ENCODE measurements at places on chromosomes 3 and 15. TPM values are rescaled to one million over a fixed set of nuclear protein-coding genes. Genes with fewer than 3 reads are reported as not detected.

DNA sequence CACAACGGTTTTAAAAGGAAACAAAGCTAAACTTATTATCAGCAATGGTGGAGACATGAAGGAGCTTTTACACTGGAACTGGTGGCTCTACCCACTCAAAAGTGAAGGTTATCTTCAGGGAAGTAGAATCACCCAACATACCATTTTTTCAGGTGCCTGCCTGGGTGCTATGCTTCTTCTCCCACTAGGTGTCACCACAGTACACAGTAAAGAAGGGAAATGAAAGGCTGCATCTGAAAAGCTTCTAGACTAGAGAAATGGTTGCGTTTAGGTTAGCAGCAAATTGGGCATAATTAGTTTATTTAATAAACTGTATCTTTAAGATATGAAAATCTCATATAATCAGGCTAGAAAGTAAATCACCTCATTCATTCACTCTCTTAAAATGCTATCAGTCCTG, 47.0 kb upstream of the SELENOK start:
- no peak for DNase-seq

DNA sequence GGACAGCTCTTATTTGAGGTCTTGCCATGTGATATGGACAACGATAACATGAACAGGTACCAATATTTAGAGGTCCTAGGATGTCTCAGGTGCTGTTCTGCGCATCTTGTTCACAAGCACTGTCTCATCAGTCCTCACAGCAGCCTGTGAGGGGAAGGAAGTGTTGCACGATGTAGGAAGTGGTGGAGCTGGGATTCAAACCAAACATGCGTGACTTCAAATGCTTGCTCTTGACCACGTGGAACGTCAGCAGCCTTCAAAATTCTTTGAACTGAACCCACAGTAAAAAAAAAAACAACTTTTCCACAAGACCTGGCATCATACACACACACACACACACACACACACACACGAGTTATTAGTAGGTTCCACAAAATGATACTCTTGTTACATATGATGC, 153.4 kb upstream of the SMAD3 start:
- no peak for DNase-seq

The ASB14 gene
- not detected for total RNA-seq

- no peak for DNase-seq
These were observed 64.8 kb upstream of the SATB1 start for GRCh38 chr3:18489939-18490338.

- no peak for DNase-seq
These were observed 66.6 kb downstream of the ARIH1 start for GRCh38 chr15:72540606-72541237.

DNA sequence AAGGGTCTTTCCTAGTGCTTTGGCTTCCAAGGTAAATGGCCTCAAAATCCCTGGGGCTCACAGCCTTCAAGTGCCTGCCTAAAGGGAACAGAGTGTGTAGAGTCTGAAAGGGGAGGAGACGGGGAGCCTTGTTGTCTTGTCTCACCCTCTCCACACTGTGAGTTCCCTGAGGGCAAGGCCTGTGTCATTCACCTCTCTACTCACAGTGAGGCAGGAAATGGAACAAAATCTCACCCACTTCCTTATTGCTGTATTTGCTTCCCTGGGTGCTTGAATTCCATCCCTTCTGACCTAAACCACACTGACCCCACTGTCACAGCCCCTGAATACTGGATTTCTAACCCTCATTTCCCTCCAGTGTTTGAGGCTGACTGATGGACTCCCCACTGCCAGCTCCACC, 197.5 kb downstream of the EPHB1 start:
- DNase-seq: no peak

DNA sequence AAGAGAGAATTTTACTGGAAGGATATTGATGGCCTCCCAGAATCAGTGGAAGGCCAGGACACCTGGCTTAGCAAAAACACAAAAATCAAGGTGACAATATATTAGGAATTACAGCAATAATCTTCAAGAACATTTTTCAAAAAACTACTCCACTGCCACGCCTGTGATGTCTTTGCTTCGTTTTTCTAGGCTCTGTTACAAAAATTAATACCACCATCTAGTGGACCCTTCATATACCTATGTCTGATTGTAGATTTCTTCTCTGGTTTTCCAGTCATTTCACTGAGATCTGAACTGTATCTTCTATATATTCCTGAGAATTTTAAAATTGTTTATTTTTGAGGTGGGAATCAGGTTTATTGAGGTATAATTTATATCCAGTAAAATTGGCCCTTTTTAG, 5.6 kb upstream of the SLC33A1 start:
- DNase-seq: no peak

The CFAP44 gene
- total RNA-seq: 1.6 TPM

DNA sequence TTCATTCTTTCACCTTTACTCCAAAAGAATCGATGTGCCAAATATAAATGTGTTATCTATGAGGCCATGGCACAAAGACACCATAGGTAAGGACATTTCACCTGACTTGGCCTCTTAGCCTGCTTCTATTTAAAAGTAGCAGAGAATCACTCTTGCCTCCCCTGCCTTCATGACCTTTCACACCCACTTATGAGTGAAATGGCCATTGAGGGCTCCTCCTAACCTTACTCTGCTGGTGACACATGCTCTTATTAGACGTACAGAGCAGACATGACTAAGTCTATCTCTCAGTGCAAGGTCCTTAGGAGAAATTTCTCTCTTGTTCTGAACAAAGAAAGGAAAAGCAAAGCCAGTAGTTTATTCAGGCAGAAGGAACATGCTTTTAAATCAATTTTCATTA, 150.7 kb downstream of the LRTM1 start:
- DNase-seq: no peak

The TMEM212 gene
- not detected for total RNA-seq

DNA sequence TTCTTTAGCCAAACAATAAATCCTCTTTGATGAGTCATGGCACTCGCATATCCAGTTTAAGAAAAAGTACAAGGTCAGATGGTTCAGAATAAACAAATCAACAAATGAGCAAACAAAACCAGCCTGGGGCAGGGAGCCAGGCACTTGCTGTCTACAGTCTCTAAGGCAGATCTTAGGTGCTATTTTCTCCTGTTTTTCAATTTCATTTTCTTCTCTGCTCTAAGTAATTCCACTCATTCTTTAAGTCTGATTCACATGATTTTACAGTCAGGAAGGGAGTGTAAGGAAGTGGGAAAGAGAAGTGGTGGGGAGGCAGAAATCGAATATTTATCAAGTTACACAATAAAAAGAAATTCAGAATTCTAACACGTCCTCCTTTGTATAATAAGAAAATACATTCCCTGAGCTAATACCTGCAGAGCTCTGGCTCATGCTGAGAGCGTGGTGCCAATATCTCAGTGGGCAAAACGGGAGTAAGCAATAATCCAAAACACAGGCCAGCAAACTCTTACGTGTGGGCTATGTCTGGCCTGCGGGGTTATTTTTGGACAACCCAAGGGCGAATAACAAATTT, 298.6 kb downstream of the ADAMTS17 start:
- no peak for DNase-seq

DNA sequence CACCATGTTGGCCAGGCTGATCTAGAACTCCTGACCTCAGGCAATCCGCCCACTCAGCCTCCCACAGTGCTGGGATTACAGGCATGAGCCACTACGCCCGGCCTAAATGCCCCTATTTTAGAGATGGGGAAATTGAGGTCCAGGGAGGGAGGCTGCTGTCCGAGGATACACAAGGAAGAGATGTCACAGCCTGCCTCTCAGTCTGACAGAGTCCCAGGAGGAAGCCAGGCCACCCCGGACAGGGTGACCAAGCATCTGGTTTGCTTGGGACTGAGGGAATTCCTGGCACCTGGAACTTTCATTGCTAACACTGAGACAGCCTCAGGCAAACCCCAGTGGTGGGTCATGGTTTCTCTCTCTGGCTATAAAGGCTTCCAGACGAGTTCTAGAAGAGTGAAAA, 30.6 kb upstream of the ADAMTS7 start:
- no peak for DNase-seq

The AP3B2 gene
- total RNA-seq: 1.8 TPM

DNA sequence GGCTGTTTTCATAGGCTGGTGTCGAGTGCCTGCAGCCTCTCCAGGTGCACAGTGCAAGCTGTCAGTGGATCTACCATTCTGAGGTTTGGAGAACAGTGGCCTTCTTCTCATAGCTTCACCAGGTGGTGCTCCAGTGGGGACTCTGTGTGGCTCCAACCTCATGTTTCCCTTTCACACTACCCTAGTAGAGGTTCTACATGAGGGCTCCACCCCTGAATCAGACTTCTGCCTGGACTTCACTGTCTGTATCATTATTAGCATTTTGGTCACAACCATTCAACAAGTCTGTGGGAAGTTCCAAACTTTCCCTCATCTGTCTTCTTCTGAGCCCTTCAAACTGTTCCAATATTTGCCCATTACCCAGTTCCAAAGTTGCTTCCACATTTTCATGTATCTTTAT, 1003.7 kb downstream of the MCTP2 start:
- no peak for DNase-seq

GRCh38 chr3:8990266-8991215, 27.3 kb upstream of the RAD18 start:
- no peak for DNase-seq

The GABRB3 gene
- 0.72 TPM for total RNA-seq

The SLC28A1 gene
- total RNA-seq: not detected

The ECE2 gene
- total RNA-seq: not detected

DNA sequence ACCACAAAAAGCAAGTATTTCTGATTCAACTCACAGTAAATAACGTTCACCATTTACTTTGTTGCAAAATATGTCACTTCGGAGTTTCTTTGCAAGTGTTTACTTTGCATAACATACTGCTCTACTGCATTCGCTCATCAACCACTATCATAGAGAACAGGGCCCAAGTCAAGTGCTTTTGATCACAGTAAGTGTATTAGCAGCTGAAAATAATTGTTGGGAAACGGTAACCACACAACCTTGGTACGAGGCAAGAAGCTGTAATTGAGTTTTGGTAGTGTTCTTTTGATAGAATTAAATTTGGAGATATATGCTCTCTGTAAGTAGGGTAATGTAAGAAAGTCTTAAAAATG, 80.1 kb downstream of the SATB1 start:
- DNase-seq: no peak

DNA sequence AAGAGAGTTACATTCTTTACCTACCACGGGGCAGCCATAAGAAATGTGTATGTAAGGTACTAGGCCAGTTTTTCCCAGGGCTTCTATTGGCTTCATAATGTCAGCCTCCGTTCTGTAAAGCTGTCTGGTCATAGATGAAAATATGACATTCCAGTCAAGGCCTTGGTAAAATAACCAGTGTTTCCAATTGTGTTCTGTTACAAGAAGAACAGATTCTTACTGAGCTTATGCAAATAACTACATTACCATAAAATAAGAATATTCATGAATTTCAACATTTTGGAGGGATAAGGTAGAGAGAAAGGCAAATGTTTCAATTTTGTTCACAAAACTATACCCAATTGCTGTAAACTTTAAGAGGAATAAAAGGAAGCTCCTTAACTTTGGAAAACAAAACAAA, 315.5 kb downstream of the THSD4 start:
- no peak for DNase-seq

- DNase-seq: no peak
These were observed 192.3 kb upstream of the BCHE start for GRCh38 chr3:166029507-166029906.

DNA sequence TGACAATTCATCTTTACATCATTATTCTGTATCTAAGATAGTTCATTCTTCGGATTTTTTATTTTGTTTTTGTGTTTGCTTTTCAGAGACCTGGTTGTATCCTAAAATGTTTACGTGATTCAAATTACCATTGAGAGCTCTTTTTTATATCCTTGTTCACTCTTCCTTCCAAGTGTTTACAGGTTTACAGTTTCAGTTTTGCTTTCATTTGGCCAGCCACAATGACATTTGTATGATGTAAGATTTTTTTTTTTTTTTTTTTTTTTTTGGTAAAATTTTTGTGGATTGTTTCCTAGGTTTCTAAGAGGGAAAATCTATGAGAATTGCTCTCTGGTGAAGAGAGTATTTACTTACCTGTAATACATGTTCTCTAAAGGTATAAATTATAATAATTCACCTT, 55.0 kb downstream of the SETD5 start:
- no peak for DNase-seq

GRCh38 chr3:72152551-72153476, 367.9 kb upstream of the PROK2 start:
- DNase-seq: no peak

DNA sequence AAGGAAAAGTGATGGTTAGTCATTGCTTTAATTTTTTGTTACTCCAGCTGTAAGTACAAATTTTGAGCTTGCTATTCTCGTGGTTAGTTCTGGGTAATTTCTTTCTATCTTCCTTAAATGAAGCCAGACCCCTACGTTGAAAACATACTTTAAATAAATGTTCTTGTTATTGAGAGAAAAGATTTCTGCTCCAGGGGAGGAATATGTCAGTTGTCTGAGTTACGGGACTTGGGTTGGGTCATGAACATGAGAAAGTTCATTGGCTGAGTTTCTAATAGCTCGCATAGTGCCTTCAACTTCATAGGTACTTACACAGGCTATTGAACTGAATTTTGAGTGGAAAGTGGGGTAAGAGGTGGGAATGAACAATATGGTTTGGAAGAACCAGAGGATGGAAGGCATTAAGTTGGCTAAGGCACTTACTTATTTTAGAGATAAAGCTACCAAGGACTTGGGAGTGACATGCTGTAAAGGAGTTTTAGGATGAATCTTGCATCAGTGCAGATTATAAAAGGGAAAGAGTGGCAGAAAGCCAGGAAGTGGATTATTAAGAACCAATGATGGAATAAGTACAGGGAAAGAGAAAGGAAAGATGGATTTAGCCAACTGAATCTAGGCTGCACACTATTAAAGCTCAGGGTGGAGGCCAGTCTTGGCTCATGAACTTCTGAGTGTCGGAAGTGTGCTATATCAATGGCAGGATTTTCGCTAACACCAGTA, 1.4 kb downstream of the RPSA start:
- no peak for DNase-seq

GRCh38 chr15:52649686-52650085, 29.5 kb downstream of the ATOSA start:
- no peak for DNase-seq

DNA sequence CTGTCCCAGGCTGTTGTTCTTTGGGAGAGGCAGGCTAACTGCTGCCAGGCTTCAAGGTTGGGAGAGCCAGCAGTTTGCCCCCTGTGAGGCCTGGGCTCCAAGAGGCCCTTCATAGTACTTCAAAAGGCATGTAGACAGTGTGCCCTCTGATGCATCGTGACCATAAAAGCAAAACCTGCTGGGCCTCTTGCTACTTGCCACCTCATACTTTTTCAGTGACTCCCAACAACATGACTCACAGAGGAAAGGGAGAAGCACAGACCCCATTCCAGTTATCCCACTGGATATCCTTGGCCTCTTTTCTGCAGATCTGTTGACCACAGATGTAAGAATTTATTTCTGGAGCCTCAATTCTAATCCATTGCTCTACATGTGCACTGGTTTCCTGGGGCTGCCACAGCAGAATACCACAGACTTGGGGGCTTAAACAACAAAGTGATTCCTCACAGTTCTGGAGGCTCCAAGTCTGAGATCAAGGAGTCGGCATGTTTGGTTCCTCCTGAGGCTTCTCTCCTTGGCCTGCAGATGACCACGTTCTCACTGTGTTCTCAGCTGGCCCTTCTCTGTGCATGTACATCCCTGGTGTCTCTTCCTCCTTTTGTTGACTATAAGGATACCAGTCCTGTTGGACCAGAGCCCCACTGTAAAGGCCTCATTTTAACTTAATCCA, 8.9 kb upstream of the NSMCE3 start:
- no peak for DNase-seq

GRCh38 chr3:182092662-182093262, 381.0 kb downstream of the SOX2 start:
- no peak for DNase-seq

Measured in omental fat pad (tissue), 4 donors.